ENCODE measurements at places on chromosomes 3 and 15. TPM values are rescaled to one million over a fixed set of nuclear protein-coding genes. Genes with fewer than 3 reads are reported as not detected.

STRIT1 gene
- polyA plus RNA-seq = not detected

TJP1 gene
- 58.3 TPM for polyA plus RNA-seq

POLG gene
- 13.9 TPM for polyA plus RNA-seq

MKRN3 gene
- 0.43 TPM for polyA plus RNA-seq

GOLGA6L26 gene
- not detected for polyA plus RNA-seq

ANKRD63 gene
- not detected for polyA plus RNA-seq

SLC24A5 gene
- not detected for polyA plus RNA-seq

CAPN7 gene
- polyA plus RNA-seq = 12.9 TPM

OCA2 gene
- polyA plus RNA-seq = 0.04 TPM

SLC12A8 gene
- 8.4 TPM for polyA plus RNA-seq

FRMD4B gene
- 0.18 TPM for polyA plus RNA-seq

SERPINI2 gene
- polyA plus RNA-seq = not detected
